CD4-positive, alpha-beta T cell treated with Interleukin-10 for 1 hour (primary cell): ENCODE measurements at places on chromosomes 6 and 20.

DNA sequence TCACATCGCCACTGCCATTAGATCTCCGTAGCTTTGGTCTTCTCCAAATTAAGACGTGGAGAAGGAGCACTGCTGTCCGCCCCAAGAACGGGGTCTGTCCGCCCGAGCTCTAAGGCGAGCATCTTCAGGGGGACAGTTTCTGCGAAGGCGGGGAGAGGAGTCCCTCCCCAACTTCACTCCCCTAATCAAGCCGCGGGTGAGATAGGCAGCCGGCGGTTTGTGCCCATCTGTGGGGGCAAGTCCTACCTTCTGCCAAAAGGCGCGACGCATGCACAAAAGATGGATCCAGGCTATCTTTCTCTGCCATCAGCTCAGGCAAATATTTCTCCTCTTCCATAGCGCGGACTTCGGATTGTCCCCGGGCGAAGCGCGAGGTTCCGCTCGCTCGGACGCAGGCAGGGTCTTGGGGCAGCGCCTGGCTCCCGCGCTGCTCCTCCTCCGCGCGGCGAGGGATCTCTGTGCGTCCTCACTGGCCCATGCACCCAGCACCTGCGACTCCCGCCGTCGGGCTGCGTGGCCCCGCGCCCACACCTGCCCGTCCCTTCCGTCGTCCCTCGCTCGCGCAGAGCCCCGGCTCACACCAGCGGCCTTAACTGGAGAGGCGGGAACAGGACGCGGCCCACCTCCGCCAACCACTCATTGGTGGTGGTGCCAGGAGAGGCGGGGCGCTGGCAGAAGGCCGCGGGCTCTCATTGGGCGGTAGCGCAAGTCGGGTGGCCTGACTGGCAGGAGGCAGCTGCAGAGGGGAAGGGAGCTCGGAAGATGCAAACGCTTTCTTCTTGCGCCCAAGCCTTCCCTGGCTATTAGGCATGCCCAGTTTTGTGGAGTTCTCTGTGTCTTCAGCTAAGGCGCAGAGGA, at the start of gene KHDRBS2:
Gene KHDRBS2, minus strand, starts transcription at position 614 of the 858 bp plus-strand sequence.
- DNase-seq: peak; percentile 32

GRCh38 chr6:37507690-37508421, 8.2 kb upstream of the CCDC167 start:
- peak; percentile 67 for DNase-seq

DNA sequence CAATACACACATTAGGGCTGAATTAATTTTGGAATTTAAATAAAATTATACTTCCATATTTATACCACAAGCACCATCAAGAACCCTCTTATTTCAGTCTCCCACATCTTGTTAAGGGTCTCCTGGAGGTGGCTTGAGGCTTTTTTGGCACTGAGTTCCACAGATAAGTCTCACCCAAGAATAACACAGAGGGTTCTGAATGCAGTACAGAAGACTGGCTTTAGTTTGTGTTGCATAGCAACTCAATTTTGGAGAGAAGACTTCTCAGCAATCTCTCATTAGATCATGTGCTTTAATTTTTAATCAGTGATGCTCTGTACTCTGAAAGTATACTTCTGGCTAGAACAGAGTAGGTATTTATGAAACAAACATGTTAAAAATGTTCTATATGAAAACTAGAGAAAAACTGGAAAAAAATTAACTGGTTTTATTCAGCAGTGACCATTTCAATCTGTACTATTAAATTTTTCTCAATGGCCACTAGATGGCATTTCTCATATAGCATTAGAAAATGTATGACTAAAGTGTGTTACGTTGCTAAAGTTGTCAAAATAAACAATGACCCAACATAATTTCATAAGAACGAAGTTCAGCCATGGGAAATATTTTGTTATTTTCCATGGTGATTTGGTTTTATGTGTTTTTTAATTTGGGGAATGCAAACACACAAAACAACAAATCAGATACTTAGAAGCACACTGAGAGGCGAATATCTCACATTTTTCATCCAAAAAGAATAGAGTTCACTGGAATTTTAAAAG, 32.7 kb upstream of the MAP7 start:
- DNase-seq: peak; percentile 17

DNA sequence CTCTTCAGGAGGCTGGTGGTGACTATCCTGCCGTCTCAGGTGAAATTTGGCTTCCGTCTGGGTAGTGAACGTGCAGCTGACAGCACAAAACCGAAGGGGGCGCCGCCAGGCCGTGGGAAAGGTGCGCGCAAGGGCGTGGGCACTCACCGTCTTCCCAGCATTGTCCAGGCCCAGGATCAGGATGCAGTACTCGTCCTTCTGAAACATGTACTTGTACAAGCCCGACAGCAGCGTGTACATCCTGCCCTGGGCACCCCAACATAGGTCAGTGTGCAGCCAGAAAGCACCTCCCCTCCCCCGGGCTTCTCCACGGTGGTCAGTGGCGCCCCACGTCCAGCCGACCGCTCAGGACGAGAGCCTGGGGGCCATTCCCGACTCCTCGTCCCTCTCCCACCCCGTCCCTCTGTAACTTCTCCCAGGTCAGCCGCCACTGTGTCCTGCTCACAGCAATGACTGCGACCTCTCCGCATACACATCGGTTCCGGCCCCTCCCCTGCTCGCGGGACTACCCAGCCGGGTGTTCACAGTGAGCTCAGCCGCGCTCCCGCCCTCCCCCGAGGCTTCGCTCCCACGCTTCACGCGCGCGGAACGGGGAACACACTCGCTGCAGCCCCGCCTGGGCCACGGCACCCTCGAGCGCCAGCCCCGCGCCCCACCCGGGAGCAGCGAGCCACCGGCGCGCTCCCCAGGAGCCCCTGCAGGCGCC, 771 bp downstream of the ARFRP1 start:
- DNase-seq: peak; percentile 65

- DNase-seq: peak; percentile 73
These were observed at the start of gene RNF146 for GRCh38 chr6:127266178-127266891. RNF146 (plus strand) TSS chr6:127266864; CDS start chr6:127280339, 13,475 bp downstream.

GRCh38 chr6:136501514-136501913, 48.7 kb downstream of the MAP7 start:
- DNase-seq: no peak

DNA sequence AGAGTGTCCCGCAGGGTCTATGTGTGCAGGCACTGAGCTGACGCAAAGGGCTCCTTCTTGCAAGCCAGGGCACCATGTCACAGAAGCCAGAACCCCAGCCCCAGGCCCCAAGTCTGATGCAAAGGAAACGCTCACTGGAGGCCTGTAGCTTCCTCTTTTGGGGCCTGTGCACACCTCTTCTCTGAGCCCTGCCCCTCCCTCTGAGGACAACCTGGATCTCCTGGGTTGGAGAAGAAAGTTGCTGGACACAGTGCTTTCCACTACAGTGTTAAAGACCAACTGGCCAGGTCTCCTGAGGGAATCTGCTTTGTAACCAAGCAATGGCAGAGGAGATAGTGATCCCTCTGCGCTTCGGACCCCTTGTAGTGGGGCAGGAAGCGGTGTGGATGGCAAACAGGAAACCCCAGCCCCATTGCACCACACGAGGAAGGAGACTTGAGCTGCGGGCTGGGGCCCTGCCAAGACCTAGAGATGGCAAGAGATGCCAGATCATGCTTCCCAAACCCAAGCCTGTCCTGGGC, 90.0 kb downstream of the PRND start:
- DNase-seq: peak; percentile 74

DNA sequence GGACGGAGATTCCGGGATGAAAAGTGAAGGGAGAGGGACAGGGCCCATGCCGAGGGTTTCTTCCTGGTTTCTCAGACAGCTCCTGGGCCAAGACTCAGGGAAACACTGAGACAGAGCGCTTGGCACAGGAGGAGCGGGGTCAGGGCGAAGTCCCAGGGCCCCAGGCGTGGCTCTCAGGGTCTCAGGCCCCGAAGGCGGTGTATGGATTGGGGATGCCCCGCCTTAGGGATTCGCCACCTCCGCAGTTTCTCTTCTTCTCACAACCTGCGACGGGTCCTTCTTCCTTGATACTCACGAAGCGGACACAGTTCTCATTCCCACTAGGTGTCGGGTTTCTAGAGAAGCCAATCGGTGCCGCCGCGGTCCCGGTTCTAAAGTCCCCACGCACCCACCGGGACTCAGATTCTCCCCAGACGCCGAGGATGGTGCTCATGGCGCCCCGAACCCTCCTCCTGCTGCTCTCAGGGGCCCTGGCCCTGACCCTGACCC, 55.0 kb upstream of the HLA-A start:
- peak; percentile 74 for DNase-seq

GRCh38 chr20:29301624-29302259, 1955.7 kb upstream of the DEFB115 start:
- DNase-seq: no peak

GRCh38 chr20:11492386-11492785, 425.3 kb upstream of the BTBD3 start:
- DNase-seq: no peak

DNA sequence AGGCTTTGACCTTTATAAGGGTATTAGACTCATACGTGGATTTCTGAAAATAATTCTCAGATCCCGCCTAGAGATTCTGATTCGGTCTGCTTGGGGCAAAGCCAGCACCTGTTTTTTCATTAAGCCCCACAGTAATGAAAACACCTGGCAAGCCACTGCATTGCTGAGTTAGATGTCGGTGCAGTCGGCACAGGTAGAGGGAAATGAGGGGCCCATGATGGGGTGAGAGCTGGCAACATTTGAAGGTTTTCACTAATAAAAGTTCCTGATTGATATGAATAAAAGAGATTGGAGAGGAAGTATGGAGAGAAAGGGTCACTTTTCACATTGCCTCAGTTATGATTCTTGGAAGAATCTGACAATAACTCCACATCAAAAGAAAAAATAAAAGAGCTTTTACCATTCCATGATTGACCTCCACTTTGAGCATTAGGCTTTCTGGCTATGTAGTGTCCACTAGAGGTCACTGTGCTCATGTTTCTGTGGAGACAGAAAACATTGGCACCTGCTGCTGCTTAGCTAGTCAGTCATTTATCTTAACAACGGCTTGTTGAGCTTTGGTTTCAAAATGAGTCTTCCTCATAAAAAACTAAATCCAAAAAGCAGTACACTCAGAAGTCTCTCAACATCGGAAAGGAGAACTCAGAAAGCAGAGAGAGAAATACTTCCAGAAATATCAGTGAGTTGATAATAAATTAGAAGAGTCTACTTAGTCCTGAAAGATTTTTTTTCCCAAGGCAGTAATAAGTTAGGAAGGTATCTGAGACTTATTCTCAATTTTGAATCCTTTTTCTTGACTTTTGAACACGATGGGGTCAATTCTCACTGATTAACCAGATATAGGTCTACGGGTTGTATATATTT, 53.3 kb upstream of the KLHL31 start:
- peak; percentile 58 for DNase-seq

DNA sequence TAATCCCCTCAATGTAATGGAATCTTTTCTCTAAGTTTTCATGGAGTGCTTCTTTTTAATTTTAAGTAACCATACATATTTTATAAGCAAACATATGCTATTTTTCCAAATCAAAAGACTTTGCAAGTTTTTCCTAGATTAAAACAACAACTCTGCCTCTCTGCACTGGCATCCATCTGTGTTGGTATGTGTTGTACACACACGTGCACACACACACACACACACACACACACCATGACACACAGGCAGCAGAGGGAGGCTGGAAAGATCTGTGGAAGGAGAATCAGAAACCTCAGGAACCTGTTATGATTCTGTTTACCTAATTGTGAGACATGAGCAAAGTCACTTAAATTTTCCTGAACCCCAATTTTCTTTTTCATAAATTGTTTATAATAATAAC, 295.0 kb upstream of the PRDM1 start:
- DNase-seq: no peak

DNA sequence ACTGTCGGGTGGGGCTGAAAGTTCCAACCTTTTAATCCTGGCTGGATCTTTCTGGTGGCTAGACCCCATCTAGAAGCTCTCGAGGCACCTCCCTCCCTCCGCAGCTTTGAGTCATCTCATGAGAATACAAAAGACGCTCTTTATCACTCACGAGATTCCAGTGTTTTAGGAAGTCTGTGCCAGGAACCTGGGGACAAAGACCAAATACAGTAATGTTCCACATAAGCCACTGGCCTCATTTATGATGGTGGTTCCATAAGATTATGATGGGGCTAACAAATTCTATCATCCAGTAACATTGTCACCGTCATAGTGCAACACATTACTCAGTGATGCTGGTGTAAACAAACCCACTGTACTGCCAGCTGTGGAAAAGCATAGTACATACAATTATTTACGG, 48.7 kb downstream of the NCOA7 start:
- no peak for DNase-seq

- DNase-seq: no peak
These were observed 60.6 kb downstream of the TOX2 start for GRCh38 chr20:43975096-43975768.

DNA sequence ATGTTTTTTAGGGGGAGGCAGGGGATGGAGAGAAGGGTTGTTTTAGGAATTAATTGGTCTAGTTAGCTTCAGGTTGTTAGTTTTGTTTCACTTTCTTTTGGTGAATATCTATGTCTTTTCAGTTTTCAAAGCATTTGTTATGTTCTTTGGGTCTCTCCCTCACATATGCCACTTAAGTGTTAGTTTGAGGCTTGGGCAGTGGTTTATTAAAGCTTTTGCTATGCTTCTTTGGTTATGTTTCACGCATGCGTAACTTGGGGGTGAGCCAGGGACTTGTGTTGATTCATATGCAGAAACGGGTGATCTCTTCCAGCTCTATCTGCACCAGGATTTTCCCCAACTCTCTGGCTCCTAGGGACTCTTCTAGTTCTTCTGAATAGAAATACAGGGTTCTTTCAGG, 11.4 kb upstream of the MMS22L start:
- DNase-seq: peak; percentile 3

DNA sequence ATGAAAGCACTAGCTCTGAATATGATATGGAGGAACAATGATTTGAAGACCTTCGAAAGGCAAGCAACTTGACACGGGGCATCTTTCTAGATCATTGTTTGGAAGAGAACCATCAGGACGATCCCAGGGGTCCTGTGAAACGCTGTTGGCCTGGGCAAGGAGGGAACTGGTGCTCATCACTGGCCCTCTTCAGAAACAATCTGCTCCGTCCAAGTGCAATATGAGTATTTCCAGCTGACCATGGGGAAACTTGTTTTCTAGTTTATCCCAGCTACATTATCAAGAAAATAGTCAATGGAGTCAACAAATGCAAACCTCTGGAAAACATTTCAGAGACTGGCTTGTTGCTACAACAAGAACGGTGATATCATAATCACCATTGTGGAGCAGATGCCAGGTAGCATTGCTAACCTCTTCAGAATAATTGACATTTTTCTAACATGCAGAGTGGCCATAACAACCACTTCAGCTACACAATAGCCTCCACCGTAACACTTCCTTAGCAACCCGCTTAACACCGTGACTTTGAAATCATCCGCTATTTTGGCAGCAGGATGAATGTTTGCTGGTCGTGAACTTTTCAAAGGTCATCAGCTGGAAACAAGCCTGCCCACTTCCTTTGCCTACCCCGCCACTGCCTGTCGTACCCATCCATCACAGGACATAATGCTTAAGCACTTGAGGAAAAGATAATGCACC, 112.0 kb upstream of the PDE10A start:
- DNase-seq: no peak

DNA sequence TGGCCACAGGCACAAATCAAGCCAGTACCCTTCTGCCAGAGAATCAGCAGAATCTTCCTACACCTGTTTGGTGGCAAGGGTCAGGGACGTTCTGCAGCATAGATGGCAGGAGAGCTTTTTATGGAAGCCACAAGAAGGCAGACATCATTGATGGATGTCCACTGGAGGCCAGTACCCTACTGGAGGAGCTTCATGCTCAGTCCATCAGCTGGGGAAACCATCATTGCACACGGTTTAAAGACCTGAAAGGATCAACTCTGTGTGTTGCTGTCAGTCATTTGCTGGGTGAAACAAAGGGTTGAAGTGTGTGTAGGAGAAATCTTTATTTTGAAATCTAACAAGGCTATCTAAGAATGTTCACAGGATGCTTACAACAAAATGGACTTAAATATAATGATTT, 158.9 kb upstream of the SASH1 start:
- DNase-seq: no peak
